ENCODE measurements at places on chromosomes 16 and 17.

DNA sequence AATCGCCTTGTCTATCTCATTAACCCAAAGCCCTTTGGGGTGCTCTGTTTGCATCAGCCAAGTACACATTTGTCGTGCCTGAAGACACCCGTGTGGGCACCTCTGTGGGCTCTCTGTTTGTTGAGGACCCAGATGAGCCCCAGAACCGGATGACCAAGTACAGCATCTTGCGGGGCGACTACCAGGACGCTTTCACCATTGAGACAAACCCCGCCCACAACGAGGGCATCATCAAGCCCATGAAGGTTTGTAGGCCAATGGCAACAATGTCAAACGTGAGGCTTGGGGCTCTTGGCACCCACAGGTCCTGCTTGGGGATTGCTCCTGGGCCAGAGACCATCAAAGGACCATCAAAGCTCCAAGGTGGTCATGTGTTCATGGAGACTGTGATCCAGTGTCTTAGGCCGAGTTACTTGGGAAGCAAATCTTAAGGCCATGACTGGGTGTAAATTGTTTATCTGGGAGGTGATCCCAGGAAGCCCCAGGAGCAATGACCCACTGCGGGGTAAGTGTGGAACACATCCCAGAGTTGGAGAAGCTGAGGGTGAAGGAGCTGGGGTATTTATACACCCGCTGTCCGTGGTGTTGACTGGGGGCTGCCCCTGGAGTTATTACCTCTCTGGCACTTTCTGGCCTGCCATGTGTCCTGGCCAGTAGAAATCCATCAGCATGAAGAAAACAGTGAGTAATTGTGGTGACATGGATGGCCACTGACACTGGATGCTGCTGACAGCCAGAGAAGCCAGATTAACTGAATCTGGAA lies 24.0 kb downstream of the CDH5 start:
- DNase-seq: no peak

- no peak for DNase-seq
Measured at GRCh38 chr17:79160980-79161636, 86.5 kb downstream of the ENGASE start.

- no peak for DNase-seq
Measured at GRCh38 chr16:1863681-1864460, 8.1 kb downstream of the MEIOB start.

DNA sequence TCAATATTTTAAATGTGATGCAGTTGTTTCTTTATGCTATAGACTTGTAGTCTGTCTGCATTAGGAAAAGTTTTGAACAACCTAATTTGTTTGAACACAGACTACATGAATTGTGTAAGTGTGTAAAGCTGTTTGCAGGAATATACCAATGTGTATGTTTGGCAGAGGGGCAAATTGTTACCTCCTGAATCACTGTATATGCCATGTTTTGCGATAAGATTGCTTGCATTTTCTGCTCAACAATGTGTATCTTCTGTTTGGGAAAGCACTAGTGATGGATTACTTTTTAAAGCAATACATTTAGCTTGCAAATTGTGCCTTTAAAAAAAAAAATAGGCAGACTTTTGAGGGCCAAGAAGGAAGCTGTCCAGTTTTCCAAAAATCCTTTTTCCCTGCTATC lies 14.6 kb downstream of the RBBP6 start:
- no peak for DNase-seq

- DNase-seq: no peak
Measured at GRCh38 chr16:22369221-22369811, 5.1 kb downstream of the CDR2 start.

DNA sequence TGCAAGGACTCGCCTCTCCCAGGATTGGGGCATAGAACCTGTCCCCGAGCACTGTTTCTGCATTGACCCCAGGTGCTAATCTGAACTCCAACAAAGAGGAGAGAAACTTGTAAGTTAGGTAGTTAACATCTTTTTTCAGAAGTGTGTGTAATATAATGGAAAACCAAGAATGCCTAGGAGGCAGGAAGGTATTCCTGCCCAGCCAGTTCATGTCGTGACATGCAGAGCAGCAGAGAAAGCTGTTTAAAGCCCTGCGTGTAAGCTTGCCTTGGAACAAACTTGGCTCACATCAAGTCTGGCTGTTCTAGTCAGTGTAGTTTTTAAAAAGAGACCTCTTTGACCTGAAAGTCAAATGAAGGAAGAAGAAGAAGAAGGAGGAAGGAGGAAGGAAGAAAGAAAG lies 2.1 kb upstream of the GNA13 start:
- DNase-seq: no peak

DNA sequence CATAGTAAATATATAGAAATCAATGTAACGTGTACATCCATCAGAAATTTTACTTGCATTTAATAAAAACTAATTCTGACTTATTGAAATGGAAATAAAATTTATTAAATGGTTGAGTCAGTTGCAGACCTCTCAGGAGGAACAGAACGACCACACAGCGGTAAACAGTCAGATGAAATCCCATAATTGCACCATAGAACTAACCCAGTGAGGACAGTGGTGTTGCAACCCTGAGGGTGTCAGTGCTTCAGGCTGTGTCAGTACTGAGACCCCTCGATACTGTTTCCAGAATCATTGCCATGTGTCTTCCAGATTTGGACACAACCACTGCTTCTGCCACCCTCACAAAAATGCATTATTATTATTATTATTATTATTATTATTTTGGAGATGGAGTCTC lies 29.0 kb upstream of the SSTR2 start:
- DNase-seq: no peak

- DNase-seq: no peak
Measured at GRCh38 chr16:69662901-69663300, 63.5 kb downstream of the NQO1 start.

DNA sequence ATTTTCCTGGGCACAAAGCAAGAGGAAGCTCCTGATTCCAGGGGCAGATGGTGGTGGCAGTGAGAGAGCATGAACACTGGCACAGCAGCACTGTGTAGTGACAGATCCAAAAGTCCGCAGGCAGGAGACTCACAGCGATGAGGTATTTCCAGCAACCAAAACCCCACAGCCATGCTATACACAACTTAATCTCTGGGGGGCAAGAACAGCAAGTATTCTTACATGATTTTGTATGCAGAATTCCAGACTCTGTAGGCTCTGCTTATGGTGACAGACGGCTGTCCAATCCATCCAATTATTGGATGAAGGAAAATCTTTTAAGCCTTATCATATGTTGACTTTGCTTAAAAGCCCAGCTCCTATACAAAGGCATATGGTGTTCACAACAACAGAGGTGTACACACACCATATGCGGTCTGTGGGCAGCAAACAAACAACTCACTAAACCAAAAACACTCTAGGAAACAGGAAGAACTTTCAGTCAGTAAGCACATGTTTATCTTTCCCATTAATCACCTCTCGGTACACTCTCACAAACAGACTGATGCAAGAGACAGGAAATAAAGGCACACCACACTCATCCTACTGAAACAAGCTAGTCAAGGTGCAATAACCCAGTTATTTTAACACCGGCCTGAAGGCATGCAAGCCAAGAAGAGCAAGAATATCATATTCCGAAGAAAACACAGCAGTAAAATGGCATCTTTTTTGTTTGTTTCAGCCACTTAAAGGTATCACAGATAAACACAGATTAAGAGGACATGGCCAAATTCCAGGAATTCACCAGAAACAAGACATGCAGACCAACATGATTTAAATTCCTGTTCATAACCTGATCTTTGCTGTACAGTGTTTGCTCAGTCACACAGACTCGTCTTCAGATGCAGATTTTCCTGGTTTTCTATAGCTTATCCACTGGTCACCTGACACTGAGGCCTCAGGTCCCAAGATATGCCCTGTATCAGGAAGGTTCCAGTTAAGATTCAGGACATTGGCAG lies 47.8 kb downstream of the ERN1 start:
- no peak for DNase-seq

GRCh38 chr16:49701789-49702494 lies 154.0 kb downstream of the ZNF423 start:
- no peak for DNase-seq

DNA sequence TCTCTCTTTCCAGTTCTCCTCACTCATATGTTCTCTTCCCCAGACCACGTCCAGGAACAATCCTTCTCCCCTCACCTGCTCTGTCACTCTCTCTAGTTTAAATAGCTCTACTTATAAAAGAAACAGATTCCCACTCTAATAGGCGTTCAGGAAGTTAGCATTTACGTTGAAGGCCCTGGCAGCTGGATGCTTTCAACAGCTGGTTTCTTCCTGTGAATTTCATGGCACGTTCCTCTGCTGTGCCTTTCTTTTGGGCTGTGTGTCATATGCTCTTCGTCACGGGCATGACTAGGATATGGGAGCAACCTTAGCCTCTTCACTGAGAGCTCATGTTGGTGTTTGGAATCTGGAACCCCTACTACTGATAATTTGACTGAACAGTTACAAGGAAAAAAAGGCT lies 73.2 kb downstream of the ZNF18 start:
- no peak for DNase-seq

DNA sequence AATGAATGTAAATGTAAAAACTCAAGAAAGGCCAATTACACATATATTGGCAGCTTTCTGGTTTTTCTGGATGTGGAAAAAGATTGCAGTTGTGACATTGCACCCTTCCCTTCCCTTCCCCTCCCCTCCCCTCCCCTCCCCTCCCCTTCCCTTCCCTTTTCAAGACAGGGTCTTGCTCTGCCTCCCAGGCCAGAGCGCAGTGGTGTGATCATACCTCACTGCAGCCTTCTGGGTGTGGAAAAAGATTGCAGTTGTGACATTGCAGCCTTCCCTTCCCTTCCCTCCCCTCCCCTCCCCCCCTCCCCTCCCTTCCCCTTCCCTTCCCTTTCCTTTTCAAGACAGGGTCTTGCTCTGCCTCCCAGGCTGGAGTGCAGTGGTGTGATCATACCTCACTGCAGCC lies 41.7 kb downstream of the PIK3R5 start:
- no peak for DNase-seq

GRCh38 chr17:70317421-70317820 lies 148.1 kb downstream of the KCNJ2 start:
- DNase-seq: no peak

All from NCI-H1048 (cell line).